ENCODE measurements at places on chromosomes 6 and 20.

DNA sequence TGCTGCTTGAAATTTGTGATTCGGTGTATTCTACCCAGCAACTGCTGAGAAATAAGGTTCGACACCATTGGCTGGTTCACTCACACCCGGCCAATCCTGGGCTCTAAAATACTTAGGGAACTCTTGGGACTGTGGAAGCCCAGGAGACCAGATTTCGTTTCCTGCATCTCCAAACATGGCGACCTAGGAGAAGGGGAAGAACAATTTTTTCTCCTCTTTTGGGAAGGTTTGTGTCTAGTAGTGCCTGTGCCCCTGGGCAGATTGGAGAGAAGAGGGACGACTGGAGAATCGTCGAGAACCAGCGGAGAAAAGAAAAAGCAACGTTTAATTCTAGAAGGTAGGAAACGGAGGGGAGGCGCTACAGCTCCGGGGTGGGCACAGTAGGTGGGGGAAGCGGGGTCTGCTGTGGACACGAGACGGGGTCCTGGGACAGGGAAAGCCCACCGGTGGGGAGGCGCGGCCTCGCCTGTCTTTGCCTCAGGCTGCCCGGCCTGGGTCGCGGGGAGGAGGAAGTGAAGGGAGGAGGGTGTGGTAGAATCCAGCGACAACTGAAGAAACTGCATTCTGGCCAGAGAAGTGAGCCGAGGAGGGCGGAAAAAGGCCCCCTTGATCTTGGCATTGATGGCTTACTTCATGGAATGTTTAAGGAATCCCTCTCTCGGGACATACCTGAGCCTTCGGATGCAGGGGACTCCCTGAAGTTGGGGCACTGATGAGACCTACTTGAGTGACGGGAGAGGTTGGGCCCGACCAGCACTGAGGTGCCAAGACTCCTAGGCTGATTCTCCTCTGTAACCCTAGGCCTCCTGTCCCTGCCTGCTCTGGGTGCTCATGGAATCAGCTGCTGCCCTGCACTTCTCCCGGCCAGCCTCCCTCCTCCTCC lies at the start of gene BTN2A1:
Gene BTN2A1 (plus strand): TSS at position 150 of the 883 bp plus-strand sequence. CDS start 682 bp downstream, at position 832.
- peak; percentile 89 for DNase-seq

DNA sequence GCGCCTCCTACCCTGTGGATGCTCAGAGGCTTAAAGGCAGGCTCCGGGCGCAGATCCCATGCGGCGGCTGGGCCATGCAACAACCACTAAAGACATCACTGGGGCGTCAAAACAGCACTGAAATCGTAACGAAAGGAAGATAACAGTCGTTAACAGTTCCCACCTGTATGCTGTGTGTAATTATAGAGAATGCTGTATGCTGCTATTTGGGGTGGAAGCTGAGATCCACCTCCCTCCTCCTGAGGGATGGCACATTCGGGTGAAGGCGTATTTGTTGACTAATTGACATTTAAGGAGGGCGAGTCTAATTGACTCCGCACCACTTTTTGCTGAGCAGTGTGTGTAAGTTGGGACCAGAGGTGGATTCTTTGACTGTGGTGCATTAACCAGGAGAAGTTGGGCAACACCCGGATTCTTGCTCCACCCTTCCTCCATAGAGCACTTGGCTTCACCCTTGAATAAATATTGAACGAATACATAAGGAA lies 687 bp downstream of the SLC35A1 start:
- peak; percentile 69 for DNase-seq

- DNase-seq: no peak
Observed at GRCh38 chr20:37529214-37529967, 1.7 kb upstream of the BLCAP start.

GRCh38 chr6:53598265-53598907 lies 53.5 kb upstream of the GCLC start:
- DNase-seq: no peak

DNA sequence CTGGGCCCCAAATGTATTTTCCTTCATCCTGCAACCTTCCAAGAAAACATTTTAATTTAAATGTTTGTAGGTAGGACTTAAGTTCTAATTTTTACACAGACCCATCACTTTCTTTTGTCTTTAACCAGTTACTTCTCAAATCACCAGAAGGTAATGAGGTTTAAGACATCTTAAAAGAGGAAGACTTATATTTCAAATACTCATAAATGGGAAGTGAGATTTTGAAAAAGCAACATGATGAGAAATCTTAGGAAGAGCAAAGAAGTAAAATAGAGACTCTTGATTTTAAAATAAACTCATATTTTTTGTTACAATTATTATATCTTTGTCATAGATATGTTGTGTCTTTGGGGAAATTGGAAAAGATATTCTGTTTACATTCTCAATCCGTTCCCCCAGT lies 82.3 kb downstream of the SYNE1 start:
- no peak for DNase-seq

GRCh38 chr6:41602422-41602743 lies 35.9 kb upstream of the MDFI start:
- DNase-seq: no peak

DNA sequence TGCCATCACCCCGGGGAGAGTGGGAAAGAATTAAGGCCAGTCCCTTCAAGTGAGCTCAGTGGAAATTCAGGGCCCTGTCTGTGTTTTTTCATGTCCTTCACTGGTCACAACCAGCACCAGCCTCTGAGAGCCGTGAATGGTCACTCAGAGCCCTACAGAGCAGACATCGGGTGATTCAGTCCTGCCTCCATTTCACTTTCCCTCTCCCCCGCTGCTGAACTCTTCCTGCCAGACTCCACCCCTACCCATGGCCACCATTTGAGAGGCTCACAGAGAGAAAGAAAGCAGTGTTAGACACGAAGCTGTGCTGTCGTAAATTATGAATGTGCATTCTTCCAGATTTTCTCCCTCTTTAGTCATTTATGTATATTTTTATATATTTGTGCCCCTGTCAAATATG lies 5.4 kb downstream of the R3HDML start:
- DNase-seq: no peak

DNA sequence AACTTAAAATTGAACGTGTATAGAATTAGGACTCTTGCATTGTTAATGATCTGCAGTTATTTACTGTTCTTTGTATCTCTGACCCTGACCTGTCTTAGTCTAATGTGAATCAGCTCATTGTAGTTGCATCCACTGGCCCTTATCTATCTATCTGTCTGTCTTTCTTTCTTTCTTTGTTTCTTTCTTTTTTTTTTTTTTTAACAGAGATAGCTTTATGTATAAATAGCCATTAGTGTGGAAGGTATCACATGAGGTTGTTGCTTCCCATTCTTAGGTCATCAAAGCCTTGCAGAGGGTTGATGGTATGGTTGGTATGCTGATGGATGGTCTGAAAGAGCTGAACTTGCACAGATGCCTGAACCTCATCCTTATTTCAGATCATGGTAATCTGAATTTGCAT lies 59.9 kb downstream of the ENPP1 start:
- no peak for DNase-seq

DNA sequence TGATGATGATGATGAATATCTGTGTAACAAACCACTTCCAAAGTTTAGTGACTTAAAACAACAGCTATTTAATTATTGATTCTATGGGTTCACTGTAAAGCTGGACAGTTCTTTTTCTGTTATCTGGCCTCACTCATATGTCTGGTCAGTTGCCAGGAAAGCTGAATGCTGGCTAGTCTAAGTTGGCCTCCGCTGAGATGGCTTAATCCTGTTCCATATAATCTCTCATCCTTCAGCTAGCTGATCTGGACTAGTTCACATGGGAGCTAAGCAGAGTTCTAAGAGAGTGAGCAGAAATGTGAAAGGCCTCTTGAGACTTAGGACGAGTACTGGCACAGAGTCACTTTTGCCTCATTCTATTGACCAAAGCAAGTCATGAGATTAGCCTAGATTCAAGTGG lies 334.7 kb upstream of the FLRT3 start:
- DNase-seq: no peak
